Stimulated activated CD8-positive, alpha-beta memory T cell treated with anti-CD3 and anti-CD28 coated beads, Interleukin-7, amount 100 ng/mL, for 24 hours (primary cell): ENCODE measurements at places on chromosomes 13 and 19.

DNA sequence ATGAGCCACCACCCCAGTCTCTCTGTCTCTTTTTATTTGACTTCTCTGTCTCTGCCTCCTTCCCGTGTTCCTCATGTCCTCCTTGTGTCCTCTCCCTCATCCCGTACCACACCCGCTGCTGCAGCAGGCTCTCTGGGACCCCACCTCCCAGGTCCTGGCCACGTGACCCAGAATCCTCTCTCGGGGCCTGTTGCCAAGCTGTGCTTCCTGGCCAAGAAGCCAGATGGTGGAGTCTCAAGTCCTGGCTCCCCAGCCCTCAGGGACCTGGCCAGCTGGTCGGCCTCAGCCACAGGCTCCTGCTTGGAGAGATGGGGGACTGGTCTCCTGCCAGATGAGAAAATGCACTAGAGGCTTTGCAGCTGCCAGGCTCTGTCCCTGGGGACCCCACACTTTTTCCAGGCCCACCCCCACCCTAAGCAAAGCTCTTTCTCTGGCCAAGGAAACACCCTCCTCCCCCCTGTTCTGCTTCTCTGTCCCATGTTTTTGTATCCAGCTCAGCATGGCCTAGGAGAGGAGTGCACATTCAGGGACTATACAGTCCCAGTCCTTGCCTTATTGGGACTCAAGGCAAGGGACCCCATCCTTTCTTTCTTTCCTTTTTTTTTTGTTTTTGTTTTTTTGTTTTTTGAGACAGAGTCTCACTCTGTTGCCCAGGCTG is 34.3 kb upstream of the SHKBP1 start:
- no peak for DNase-seq

DNA sequence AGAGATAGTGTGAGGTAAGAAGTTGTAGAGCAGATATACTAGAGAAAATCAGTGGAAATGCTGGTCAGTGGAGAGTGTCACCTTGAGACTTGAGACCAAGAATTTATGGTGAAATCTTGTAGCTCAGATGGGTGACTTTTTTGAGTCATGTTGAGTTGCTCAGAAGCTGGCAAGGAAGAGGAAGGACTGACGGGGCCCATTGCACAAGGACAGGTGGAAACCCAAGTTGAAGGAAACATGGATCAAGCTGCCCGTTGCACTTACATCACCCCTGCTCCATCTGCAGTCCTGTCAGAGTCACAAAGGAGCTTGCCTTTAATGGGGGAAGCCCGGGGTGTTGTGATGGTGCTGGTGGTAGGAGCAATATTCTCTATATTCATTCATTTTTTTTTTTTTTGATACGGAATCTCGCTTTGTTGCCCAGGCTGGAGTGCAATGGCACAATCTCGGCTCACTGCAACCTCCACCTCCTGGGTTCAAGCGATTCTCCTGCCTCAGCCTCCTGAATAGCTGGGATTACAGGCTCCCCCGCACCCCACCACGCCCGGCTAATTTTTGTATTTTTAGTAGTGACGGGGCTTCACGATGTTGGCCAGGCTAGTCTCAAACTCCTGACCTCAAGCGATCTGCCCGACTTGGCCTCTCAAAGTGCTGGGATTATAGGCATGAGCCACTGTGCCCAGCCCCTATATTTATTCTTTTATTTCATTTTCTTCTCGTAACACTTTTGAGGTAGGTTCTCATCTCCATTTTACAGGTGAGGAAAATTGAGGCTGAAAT is 27.4 kb downstream of the UBAC2 start:
- DNase-seq = no peak

GRCh38 chr13:77740931-77741596 is 43.6 kb downstream of the SLAIN1 start:
- DNase-seq = no peak

DNA sequence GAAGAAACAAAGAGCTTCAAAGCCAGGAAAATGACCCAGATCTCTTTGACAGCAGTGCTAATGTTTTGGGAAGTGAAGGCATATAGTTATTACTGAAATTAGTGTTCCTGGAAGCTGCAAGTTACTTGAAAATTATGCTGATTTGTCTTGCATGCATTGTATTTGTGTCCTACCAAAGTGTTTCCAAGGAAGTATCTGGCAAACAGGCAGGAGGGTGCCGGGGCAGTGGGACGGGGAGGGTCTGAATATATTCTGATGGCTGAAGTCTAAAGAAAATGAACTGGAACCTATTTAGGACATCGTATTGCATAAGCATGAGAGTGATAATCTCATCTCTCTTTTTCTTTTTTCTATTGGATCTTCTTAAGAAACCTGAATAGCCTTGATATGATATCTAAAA is 9.0 kb downstream of the RNASEH2B start:
- no peak for DNase-seq

GRCh38 chr13:83536941-83537340 is 345.3 kb downstream of the SLITRK1 start:
- DNase-seq = no peak

GRCh38 chr13:24671386-24672113 is 8.7 kb upstream of the ATP12A start:
- DNase-seq = no peak

DNA sequence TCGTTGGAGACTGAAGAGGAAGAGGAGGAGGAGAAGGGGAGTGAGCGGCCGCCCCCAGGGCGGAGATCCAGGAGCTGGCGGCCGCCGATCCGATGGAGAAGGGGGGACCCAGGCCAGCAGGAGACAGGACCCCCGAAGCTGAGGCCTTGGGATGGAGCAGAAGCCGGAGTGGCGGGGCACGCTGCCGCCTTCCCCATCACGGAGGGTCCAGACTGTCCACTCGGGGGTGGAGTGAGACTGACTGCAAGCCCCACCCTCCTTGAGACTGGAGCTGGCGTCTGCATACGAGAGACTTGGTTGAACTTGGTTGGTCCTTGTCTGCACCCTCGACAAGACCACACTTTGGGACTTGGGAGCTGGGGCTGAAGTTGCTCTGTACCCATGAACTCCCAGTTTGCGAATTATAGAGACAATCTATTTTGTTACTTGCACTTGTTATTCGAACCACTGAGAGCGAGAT is 1.8 kb downstream of the GADD45B start:
- no peak for DNase-seq

GRCh38 chr13:35460061-35460460 is 16.4 kb downstream of the MAB21L1 start:
- no peak for DNase-seq

DNA sequence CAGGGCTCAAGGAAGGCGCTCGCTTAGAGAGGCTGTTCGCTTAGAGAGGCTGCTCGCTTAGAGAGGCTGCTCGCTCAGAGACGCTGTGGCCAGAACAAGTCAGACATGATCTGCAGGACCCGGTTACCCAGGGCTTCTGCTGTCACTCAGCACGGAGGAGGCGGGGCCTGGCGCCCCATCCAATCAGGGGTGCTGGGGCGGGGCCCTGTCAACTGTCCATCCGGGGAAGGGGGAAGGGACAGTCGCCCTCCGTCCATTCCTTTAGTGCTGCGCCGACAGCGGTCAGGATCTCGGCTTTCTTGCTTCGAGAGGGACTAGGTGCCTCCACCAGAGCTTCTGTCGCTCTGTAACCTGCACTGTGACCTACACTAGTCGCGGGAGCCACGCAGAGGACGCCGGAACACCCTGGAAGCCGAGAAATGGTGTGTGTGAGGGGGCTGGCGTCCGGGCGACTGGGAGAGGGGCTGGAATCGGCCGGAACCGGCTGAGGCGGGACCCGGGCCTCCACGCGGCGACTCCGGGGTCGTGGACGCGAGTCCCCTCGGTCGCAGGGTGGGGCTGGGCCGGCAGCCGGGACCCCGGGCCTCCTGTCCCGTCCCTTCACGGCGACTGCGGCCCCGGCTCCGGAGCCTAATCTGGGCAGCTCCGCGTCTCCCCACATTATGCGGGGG is at the start of gene ZNF440:
Gene ZNF440 (plus strand): TSS at position 245 of the 671 bp plus-strand sequence. CDS start 175 bp downstream, at position 420.
- peak; percentile 79 for DNase-seq

DNA sequence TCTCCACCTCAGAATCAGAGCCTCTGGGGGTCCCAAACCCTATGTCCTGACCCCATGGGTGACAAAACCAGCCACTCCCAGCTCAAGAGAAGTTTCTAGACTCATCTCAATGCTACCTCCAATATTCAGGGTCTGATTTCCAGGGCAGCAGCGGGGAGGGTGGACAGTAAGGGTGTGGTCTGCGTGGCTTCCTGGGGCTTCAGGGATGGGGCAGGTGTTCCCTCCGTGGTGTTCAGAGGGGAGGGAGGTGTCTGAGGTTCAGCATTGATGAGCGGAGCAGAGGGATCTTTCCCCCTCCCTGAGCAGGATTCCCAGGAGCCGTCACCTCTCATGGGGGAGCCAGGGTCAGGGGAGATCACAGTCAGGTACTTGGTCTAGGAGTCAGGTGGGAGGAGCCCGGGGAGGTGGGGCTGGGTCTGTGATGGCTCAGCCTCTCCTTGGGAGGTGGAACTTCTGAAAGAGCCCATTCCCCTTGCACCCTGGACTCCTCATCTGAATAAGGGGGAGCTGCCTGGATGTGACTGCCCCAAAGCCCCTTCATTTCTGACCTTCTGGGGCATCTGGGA is 2.9 kb downstream of the LILRA2 start:
- no peak for DNase-seq

- DNase-seq = no peak
Observed at GRCh38 chr13:35285677-35286076, 190.8 kb downstream of the MAB21L1 start.

GRCh38 chr13:83738407-83738806 is 143.9 kb downstream of the SLITRK1 start:
- DNase-seq = no peak

GRCh38 chr19:19662871-19663255 is 613 bp downstream of the ATP13A1 start:
- DNase-seq = no peak

GRCh38 chr19:4350726-4351125 is 7.4 kb downstream of the MPND start:
- DNase-seq = no peak

- DNase-seq = no peak
Observed at GRCh38 chr13:73106513-73107178, 47.8 kb downstream of the KLF5 start.

GRCh38 chr19:19510432-19510831 is 4.9 kb downstream of the TSSK6 start:
- DNase-seq = no peak

GRCh38 chr19:14091081-14091812 is 696 bp upstream of the SAMD1 start:
- DNase-seq = peak; percentile 23

DNA sequence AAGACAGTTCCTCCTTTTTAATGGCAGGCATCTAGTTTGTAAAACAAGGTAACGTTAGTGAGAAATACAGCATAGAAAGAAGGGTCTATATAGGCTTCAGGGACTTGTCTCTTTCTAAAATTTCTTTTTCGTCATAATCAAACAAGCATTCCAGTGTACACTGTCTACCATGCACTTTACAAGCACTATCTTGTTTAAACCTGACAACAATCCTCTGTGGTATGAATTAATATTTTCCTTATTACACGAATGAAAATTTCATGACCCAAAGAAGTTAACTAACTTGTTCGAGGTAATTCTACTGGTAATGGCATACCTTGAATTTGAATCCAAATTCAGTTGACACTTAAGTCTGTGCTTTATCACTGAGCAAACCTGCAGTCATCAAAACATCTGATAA is 399.7 kb upstream of the NBEA start:
- no peak for DNase-seq

GRCh38 chr19:11196406-11197287 is 698 bp downstream of the KANK2 start:
- DNase-seq = no peak

- no peak for DNase-seq
Observed at GRCh38 chr19:38425222-38425809, 703 bp downstream of the RASGRP4 start.
